ENCODE measurements at places on chromosomes 11 and 22.
A peak's percentile ranks its signal among the peaks of the same experiment; 100 is the strongest.

GRCh38 chr11:125588505-125588904, 4.1 kb upstream of the STT3A start:
- no peak for DNase-seq

DNA sequence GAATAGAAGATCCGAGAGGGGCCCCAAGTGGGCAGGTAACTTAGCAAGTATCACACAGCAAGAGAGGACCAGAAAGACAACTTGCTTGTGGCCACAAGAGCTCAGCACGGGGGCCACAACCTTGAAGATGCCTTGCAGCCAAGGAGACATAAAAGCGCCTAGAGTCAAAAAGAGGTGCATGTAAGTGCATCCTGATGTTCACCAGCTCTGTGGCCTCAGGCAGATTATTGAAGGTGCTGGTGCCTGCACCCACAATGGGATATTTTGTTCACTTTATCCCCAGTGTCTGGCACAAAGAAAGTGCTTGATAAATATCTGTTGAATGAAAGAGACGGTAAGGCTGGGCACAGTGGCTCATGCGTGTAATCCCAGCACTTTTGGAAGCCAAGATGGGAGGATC, 106.0 kb upstream of the ASPHD2 start:
- peak; percentile 15 for DNase-seq

- no peak for DNase-seq
These were observed 31.6 kb upstream of the ARHGAP32 start for GRCh38 chr11:129223701-129224149.

DNA sequence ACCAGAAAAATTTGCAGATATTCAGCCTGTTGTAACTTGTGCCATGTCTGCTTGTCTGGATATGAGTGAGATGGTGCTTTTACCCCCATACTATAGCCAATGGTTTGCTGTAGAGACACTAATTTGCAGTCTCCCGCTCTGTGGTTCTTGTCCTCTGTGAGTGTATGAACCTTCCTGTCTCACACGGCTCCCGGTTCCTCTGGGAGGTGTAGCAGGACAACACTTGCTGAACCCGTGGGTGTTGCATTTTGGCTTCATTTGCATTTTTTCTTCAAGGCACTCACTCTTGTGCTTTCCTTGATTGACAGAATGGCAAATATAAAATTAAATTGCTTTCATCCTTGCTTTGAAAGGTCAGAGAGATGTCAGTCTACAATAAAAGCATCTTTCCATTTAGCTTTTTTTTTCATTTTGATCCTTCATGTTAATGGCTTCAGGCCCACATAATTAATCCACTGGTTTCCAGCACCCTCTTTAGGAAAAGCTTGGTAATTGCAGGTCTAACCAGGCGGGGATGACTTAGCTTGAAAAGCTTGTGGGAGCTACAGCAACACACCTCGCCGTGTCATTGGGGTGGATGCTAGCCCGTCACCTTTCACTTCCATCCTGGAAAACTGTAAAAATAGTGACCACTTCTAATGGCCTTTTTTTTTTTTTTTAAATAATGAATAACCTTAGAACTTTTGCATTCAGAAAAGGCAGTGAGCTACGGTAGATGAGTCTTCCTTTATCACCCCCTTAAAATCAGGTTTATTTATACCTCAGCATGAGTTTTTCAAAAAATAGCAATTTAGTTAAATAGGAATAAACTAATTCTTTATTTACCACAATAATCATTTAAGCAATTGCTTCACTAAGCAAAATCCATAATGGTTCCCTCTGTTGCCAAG, 27.4 kb upstream of the ST14 start:
- peak; percentile 67 for DNase-seq

GRCh38 chr22:37314315-37315074, 32.2 kb downstream of the CYTH4 start:
- DNase-seq = no peak

DNA sequence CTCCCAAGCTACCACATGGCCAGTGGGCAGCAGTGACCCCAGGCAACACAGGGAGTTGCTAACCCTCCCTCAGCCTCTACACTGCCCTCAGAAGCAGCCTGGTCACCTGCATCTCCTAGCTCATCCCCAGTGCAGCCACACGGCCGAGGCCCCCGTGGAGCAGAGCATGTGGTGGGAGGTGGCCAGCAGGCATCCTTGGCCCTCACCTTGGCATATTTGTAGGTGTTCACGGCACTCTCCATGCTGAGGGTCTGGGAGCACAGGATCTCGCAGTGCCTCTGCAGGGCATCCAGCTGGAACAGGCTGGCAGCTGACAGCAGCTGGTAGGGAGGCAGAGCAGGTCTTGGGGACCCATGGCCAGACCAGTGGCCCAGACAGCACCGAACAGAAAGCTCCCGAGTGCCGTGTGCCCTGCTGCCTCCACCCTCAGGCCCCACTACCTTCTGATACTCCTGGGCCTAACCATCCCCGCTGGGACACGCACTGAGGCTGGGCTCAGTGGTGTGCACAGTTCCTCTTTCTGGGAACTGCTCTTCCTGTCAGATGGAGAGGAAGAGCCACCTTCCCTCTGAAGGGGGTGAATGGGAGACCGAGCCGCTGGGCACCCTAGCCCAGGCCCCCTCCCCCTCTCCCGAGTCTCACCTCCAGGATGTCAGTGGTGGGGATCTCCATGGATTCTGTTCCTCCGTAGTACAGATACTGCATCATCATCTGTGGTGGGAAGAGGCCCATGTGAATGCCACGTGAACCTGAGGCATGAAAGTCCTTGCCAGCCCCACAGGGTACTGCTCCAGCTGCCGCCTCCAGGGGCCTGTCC, 48.8 kb downstream of the NAT10 start:
- no peak for DNase-seq

DNA sequence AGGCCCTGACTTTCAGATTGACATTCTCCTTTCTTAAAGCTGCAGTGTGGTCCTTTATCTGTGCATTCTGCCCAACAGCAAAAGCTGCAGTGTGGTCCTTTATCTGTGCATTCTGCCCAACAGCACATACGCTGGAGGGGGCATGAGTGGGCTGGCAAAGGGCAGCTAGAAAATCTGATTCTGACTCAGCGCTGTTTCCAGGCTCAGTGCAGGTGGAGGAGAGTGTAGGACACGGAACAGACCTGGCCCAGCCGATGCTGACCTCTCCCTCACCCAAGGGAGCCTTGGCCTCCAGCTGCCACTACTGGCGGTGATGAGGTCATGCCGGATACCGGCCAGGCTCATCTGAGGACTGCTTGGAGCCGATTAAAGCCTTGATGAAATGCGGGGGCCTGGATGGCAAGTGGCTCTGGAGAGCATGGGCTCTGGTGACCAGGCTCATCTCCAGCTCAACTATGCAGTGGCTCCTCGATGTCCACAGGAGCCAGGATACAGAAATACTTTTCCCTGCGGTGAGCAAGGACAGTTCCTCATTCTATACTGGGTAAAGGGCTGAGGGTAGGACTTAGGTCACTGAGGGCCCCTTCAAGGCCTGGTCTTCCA, 84.6 kb downstream of the CLPB start:
- no peak for DNase-seq

- DNase-seq = no peak
These were observed 146.0 kb upstream of the SYT13 start for GRCh38 chr11:45432100-45432499.

- DNase-seq = peak; percentile 86
These were observed 35.5 kb upstream of the ST14 start for GRCh38 chr11:130124096-130124495.

- DNase-seq = no peak
These were observed 7.9 kb upstream of the TPP1 start for GRCh38 chr11:6626971-6627761.

DNA sequence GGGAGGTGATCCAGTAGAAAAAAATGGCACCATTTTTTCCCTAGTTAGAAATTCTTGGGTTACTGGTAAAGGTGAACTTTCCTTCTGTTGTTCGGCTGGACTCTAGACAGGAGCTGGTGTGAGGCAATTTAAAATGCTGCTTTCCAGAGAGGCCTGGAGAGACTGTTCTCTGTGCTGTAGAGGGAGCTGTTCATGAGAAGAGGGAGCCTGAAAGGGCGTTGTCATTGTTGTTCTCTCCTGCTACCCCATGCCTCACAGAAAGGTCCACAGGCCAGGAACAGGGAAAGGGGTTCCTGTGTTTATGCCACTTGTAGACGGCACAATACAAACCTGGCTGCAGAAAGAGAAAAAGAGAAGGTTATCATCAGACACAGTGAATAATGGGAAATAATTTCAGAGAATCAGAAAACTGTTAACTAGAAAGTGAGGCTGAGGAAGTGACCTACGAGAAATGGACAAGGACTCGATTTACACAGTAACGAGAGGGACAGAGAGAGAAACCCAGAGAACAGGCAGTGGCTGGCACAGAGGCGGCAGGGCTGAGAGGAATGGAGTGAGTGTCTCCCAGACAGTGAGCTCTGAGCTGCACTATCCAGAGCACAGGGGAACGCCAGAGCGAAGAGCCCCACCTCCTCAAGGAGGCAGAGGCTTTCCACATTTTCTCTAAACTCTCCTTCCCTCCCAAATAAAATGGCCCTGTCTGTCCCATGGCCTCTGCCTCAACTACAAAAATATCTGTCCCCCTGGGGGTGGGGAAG, 109.2 kb downstream of the RRM1 start:
- no peak for DNase-seq

DNA sequence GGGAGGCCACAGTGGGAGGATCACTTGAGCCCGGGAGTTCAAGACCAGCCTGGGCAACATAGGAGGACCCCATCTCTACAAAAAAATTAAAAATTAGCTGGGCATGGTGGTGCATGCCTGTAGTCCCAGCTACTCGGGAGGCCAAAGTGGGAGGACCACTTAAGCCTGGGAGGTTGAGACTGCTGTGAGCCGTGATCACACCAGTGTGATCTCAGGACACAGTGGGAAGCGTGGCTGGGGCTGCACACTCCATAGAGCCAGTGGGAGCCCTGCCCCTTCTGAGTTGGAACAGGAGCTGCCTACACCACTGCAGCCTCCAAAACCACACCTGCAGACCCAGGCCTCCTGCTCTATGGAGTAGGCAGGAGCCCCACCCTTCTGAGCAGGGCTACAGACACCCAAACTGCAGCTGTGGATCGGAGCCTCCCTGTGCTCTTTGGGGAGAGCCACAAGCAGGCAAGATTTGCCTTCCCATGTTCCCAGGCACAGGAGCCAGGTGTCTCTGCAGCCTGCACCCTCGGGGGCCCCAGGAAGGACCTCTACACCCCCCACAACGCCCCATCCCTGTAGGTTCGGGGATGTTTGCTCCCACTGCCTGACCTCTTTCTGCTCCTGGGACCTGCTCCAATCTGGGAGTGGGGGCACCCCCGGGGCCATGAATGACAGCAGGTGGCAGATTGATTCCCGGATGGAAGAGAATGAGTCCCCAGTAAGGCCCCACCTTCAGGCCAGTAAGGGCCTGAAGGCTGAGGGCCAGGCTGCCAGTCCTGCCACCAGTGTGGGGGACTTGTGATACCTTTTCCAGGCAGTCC, 245.4 kb downstream of the BUD13 start:
- no peak for DNase-seq

DNA sequence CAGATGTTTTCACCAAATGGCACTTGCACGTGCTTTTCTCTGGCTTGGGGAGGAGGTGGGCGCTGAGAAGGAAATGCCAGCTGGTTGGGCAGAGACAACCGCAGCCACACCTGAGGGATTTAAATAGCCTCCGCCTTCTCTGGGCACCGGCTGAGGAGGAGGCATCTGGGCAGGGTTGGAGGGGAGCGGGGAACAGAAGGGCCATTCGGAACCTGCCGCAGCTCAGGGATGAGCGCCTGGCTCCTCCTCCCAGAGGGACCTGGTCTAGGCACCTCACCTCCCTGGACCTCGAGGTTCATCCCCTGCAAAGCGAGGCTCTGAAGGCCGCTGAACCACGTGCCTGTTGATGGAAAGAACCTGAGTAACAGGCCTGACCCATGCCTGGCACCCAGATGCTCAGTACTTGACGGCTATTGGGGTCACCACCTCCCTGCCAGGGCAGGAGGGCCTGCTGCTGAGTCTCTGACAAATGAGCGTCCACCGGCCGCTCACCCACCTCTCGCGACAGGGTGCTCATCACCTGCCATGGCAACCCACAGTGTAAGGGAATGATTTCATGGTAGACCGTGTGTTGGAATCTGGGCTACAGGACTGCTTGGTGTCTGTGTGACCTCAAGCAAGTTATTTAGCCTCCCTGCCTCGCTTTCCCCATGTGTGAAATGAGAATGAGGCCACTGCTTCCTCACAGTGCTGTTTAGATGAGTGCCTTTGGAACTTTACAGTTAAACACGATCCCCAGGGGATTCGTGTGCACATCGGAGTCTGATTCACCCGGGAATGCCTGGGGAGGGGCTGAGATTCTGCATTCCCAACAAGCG, 2.0 kb upstream of the KDELR3 start:
- DNase-seq = no peak

DNA sequence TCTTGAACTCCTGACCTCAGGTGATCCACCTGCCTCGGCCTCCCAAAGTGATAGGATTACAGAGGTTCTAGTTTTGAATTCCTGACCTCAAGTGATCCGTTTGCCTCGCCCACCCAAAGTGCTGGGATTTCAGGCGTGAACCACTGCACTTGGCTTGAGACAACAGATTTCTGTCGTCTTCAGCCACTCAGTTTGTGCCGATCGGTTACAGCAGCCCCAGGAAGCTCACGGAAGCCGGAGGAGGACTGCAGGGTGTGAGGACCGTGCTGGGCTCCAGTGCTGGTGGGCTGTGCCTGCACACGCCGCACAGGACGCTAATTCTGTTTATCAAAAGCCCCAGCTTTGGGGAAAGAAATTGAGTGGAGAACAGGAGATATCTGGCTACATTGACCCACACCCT, 82.0 kb downstream of the CELSR1 start:
- DNase-seq = no peak

- DNase-seq = peak; percentile 13
These were observed 21.7 kb upstream of the PDGFB start for GRCh38 chr22:39266398-39267030.

- DNase-seq = no peak
These were observed 18.4 kb upstream of the CTSD start for GRCh38 chr11:1782031-1782590.

GRCh38 chr11:103987629-103988594, 48.5 kb upstream of the DDI1 start:
- DNase-seq = no peak

DNA sequence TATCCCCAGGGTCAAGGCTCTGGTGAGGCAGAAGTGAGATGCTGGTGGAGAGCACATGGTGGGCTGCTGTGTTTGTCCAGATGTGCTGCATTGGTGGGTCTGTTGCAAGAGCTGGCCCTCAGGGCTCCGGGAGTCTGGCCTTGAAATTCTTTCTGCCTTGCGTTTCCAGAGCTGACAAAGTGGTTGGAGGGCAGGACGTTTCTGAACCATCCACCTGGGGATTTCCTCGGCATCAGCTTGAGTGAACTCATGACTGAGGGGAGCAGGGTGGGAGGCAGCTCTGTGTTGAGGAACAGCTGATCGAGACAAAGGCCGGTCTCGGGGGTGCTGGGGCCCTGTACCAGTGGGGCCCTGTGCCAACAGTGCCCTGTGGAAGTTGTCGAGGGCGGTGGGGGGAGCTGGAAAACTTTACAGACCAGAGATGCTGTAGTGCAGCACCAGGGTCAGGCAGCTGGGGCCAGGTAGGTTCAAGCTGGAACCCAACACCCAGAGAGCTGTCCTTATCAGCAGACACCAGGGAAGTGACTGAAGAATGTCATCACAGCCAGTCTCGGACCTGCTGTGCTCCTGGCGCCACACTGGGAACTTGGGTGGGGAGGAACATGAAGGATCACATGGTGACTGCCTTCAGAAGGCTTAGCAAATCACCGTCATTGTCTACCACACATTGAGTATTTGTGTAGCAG, 4.9 kb downstream of the TSKU start:
- DNase-seq = no peak

Measured in HFFc6 (cell line).